ENCODE measurements at places on chromosomes 2 and 18. TPM values are rescaled to one million over a fixed set of nuclear protein-coding genes. Genes with fewer than 3 reads are reported as not detected.
A peak's percentile ranks its signal among the peaks of the same experiment; 100 is the strongest.

The PAIP2B gene
- total RNA-seq = 6.9 TPM

The SLC4A3 gene
- total RNA-seq = 7.3 TPM

The IHH gene
- total RNA-seq = 12.8 TPM

The HOXD9 gene
- total RNA-seq = 0.66 TPM

The FAM110C gene
- total RNA-seq = 41.8 TPM

The AQP12B gene
- total RNA-seq = not detected

The IFIH1 gene
- 15.9 TPM for total RNA-seq

The ATP8B1 gene
- 125 TPM for total RNA-seq

The RHBDD1 gene
- total RNA-seq = 36.7 TPM

The LOXHD1 gene
- total RNA-seq = 0.12 TPM

The CCDC138 gene
- 4.9 TPM for total RNA-seq

The C2orf78 gene
- not detected for total RNA-seq

The ACVR2A gene
- total RNA-seq = 28.8 TPM

The SCG2 gene
- total RNA-seq = 1.1 TPM

The SCYGR4 gene
- total RNA-seq = not detected

DNA sequence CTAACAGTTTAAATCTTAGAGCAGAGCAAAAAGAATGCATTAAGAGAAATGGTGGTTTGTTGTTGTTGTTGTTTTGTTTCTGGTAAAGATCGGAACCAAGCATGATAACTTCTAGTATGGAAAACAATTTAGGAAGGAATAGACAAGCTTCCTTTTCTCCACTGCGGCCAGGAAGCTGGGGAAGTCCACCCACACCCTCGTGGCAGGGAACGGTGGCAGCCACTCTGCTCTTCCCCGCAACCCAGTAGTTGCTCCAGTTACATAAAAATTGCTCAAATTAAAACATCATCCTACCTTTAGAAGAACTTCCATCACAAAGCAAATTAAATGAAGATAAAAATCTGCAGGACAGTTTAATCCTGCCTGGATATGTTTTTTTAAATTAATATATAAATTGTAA lies 113.0 kb downstream of the RBMS1 start:
- DNase-seq = no peak

DNA sequence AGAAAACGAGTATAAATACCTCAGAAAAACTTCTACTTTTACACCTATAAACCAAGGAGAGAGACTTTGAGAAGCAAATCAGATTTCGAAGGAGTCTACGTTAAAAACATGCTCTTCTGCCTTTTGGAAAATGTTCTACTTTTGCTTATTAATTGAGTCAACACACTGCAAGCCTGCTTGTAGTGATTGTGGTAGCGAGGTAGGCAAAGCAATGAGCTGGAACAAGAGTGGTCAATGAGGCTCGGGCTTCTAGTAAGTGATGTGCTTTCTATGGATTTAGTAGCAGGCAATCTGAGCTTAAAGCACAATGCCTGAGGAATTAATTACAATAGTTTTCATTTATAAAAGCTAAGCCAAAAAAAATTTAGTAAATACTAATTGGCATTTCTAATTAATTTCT lies 103.4 kb upstream of the TFCP2L1 start:
- DNase-seq = no peak

- DNase-seq = no peak
Measured at GRCh38 chr2:128424406-128425171, 105.9 kb upstream of the HS6ST1 start.

- no peak for DNase-seq
Measured at GRCh38 chr2:150047620-150048222, 439.7 kb downstream of the RND3 start.

GRCh38 chr2:149739171-149739882 lies 151.8 kb upstream of the MMADHC start:
- DNase-seq = no peak

DNA sequence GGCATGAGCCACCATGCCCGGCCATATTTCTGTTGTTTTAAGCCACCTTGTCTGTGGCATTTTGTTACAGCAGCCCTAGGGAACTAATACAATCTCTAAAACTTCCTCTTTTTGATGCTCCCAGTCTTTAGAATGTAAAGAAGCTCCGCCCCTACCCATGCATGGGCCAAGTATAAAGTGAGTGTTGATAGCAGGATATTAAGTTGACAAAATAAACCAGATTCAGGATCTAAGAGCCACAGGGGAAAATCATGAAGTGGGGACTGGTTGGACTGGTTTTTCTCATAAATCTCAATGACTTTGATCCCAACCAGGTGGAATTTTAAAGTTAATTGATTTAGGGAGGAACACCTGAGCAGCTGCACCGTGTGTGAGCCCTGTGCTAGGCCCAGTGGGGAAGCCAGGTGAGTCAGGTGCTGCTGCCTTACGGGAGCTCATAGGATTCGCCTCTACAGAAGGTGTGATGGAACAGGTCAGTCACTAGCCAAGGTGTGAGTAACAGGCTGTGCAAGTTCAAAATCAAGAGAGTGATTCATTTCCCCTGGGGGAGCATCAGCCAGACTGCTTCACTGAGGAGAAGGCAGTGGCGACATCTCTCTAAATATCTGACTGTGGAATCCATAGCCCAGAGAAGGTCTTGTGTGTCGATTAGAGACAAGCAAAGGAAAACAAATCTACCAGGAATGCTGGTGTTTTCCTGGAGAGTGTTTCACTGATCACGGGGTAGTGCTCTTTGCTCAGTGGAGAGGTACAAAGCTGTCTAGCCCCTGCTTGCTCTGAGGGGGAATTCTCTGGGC lies 63.0 kb upstream of the MSH2 start:
- DNase-seq = peak; percentile 71

- DNase-seq = no peak
Measured at GRCh38 chr2:104923665-104924064, 69.8 kb downstream of the POU3F3 start.

GRCh38 chr2:26144953-26145680 lies 27.8 kb upstream of the GAREM2 start:
- DNase-seq = peak; percentile 67

- DNase-seq = no peak
Measured at GRCh38 chr18:72119082-72119481, 425.1 kb downstream of the CBLN2 start.

- no peak for DNase-seq
Measured at GRCh38 chr2:214569419-214570035, 158.7 kb downstream of the VWC2L start.

GRCh38 chr18:12744103-12744502 lies 41.3 kb downstream of the PSMG2 start:
- no peak for DNase-seq

DNA sequence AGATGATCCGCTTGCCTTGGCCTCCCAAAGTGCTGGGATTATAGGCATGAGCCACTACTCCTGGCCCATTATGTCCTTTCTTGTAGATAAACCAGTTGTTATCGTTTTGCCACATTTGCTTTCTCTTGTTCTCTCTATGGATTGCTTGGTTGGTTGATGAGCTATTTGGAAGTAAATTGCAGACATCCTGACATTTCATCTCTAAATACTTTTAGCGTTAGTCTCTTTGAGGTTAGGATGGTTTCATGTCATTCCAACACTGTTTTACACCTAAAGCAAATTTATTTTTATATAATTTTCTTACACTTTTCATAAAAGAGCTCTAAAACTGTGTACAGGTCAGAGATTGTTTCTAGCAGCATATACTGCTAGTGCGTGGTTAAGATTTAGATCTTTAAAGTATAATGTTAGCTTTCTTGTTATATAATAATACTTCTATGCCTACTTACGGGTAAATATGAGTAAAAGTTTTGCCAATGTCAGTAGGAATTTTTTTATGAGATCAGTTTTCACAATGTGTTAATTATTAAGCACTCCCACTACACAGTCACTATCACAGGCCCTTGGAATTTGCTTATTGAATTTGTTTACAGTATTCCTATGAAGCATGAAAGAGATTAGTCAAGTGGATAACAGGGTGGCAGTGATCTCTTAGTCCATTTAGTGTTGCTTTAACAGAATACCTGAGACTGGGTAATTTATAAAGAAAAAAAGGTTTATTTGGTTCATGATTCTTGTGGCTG lies 10.3 kb downstream of the POLI start:
- no peak for DNase-seq

DNA sequence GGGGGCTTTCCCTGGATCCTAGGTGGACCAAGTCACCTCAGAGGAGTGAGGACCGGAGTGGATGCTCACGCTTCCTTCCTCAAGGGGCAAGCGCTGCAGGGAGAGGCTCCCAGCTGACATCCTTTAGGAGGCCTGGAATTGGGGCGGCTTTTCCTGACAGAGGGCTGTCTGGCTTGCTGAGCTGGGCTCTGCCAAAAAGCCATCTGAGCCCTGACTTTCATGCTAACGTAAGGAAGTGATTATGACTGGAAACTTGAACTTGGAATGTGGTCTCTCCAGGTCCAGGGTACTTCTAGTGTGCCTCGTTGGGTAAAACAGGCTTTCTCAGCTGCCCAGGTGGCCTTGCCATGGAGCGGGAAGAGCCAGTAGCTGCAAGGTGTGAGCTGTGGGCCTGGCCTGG lies 268.3 kb upstream of the SPRED2 start:
- DNase-seq = no peak

DNA sequence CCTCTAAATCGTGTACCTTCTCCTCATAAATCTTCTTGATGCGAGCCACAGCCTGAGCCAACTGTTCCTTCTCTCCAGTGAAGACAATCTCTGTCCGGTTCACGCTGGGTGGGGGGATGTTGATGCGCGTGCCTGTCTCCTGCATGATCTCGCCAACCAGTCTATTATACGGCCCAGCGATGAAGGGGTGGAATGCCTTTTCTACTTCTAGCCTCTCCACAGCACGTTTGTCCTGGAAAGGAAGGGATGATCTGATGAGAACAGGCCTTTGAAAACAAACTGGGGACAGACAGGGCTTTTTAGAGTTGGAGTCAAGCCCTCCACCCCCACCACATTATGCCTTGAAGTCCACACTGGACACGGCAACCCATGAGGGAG lies 59.3 kb downstream of the HDLBP start:
- DNase-seq = no peak

- DNase-seq = no peak
Measured at GRCh38 chr2:218782528-218782844, 539 bp downstream of the CYP27A1 start.

GRCh38 chr2:238636269-238637073 lies 209.7 kb downstream of the ASB1 start:
- no peak for DNase-seq

DNA sequence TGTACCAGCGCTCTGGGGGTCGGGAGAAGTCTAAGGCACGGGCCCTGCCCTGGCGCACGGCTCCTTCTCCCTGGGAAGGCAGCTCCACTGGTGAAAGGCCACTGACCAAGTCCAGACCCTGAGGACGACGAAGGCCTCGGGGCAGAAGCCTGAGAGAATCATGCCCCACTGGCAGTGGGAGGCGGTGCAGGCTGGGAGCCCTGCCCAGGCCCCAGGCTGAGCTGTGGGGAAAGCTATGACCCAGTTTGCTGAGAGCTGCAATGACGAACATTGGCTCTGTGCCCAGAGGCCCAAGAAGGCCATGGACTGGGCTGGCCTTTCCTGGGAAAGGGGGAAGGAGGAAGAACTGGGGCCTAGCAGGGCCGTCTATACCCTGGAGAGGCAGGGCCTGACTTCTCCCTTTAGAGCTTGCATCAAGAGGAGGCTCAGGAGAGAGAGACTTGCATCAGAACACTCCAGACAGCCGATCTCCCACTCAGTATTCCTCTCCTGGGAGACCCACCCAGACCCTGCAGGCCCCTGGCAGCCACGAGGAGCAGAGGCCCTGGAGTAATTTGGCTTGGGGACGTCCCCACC lies 32.9 kb downstream of the HS1BP3 start:
- peak; percentile 97 for DNase-seq

DNA sequence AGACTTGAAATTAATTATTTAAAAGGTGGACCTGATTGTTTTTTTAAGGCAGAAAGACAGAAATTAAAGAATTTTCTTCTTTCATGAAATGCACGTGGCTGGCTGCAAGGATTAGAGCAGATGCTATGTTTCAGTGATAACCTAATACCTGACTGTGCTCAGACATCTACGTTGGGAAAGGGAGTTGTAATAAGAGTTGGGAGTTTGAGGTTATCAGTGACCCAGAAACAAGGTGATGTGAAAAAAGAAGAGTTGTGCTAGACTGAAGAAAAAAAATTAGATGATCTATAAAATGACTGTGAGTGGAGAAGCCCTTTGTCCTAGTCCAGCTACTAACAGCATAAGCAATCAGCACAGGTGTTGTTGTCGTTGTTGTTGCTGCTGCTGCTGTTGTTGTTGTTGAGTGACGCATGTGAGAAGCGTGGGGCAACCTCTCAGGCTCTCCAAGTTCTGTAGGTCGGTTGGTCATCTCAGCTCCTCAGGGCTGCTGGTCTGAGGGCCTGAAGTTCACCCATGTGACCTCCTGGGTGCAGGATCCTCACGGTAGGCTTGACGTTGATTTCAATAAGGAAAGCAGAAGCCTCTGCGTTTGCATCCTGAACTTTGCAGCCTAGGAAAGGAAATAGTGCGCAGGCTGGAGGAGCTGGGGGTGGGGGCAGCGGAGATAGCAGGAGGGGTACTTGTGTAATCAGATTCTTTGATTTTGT lies 7.6 kb downstream of the POU3F3 start:
- DNase-seq = no peak

GRCh38 chr18:9870431-9871008 lies 15.3 kb upstream of the TXNDC2 start:
- no peak for DNase-seq

- no peak for DNase-seq
Measured at GRCh38 chr2:46802665-46803546, 112.7 kb downstream of the MCFD2 start.

DNA sequence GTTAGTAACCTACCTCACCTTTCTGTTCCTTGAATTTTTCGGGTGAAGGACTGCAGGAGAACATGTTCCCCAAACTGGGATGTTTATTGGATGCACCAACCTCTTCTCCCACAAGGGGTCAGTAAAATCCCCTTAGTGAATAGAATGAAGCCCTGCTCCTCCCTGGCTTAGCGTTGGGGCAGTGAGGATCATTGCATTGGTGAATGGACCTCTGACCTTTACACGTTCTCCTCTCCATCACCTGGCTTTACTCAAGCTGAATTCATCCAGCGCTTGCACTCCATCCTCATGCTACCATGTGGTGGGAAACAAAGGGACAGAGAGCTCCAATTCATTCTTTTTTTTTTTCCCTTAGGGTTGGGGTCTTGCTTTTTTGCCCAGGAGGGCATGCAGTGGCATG lies 157.2 kb downstream of the MIB1 start:
- DNase-seq = peak; percentile 44

DNA sequence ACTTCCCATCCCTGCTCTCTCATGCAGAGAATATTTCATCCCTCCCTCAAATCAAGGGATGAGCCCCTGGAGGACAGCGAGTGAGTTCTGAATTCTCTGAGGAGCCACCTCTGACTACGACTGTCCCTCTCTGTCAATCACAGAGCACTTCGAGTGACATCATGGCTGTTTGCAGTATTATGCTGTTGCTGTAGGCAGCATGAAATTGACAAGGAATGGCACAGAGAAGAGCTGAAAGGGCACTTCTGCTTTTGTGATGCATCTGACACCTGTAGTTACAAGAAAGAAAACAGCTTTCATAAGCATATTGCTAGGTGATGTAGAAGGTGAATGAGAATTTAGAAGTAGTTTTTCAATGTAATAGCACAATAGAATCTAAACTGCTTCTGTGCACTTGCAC lies 166.9 kb downstream of the ARHGAP15 start:
- no peak for DNase-seq

- no peak for DNase-seq
Measured at GRCh38 chr18:44758861-44759631, 78.4 kb downstream of the SETBP1 start.
